Activated CD4-positive, CD25-positive, alpha-beta regulatory T cell treated with anti-CD3 and anti-CD28 coated beads, Interleukin-2, amount 50 U/mL, for 72 hours (primary cell): ENCODE measurements at places on chromosomes 5 and 9.

DNA sequence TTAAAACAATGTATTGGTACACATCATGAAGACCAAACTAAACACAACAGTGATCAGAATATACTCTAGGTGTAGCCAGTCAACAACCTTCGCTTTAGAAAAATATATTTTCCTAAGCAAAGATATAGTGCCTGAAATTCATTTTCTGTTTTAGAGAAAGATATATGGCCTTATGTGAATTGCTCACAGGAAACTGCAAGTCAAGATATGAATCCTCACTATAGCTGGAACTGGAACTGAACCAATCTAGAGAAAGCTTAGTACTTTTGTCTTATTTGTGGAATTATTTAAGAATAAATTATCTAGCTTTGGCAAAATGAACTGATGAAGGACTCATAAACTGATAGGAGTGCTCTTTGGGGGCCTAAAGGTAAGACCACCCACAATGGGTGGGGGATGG, 27.3 kb downstream of the GZMK start:
- DNase-seq, result no peak

- DNase-seq, result no peak
Measured at GRCh38 chr5:124872615-124873014, 126.2 kb upstream of the ZNF608 start.

DNA sequence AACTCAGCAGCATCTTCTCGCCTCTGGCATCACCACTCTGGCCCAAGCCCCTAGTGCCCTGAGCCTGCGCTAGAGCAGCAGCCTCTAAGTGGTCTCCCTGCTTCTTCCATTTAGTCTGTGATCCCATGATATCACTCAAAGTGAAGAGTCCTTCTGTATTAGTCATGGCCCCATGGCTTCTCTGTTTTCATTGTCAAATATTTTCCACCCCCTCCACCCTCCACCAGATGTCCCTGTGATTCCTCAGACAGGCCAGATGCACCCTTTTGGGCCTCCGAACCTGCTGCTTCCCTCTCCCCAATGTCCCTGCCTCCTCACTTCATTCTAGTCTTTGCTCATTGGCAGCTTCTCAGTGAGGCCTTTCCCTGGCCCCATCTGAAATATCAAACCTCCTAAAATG, 299.2 kb downstream of the SPOCK1 start:
- DNase-seq, result no peak

DNA sequence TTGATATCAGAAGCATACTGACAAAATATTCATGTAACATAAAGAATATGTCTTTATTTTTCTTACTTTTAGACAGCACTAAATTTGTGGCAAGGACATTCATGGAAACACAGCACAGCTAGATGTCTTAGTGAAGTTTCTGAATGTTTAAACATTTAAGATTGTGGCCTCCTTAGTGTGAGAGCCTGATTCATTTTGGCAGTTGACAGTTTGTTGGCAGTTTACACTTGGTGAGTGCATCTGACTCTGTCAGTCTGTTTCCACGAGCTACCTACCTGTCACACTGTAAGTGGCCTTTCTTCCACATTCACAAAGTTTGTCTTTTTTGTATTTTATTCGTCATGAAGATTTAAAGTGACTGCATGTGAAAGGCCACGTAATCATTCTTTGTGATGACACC, 436.8 kb downstream of the TUSC1 start:
- no peak for DNase-seq

- no peak for DNase-seq
Measured at GRCh38 chr9:3288686-3289085, 237.1 kb downstream of the RFX3 start.
